ENCODE measurements at places on chromosomes 6 and 20.

DNA sequence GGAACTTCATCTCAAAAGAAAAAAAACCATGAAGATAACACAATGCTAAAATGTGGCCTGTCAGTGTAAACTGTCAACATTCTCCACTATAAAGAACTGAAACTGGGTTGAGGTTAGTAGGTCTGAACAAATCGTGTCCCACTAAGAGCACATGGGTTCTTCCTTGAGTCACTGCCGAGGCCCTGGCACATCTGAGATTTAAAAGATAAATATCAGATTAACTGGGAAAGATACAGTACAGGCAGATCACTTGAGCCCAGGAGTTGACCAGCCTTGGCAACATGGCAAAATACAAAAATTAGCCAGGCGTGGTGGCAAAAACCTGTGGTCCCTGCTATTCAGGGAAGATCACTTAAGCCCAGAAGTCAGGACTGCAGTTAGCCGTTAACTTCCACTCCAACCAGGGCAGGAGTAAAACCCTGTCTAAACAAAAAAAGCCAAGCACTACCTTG is 5.6 kb downstream of the EEF1A1 start:
- no peak for DNase-seq

- no peak for DNase-seq
Measured at GRCh38 chr20:58352468-58352867, 36.6 kb upstream of the VAPB start.

GRCh38 chr20:44334306-44334705 is 2.5 kb upstream of the R3HDML start:
- no peak for DNase-seq

DNA sequence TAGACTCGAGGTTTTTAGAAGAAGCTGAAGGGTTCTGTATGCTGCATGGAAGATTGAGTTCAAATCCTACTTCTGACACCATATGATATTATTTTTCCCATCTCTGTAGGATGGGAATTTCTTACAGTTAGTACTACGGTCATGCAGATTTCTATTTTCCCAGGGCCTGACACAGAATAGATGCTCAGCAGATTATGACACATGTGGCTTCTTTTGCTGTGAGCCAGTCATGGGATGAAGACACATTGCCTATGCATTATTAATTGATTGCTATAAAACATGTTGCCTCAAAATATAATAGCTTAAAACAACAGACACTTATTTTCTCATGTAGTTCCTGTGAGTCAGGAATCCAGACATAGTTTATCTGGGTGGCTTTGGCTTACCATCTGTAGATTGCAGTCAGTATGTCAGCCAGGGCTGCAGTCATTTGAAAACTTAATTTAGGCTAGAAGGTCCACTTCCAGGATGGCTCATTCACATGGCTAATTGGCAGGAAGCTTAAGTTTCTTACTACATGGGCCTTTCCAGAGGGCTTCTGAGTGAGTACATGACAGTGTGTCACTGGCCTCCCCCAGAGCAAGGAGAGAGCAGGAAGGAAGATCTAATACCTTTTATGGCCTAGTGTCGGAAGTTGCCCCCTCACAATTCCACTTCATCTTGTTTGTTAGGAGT is 29.5 kb downstream of the TOP1 start:
- no peak for DNase-seq

GRCh38 chr6:25942561-25943147 is 12.2 kb upstream of the SLC17A2 start:
- no peak for DNase-seq

- no peak for DNase-seq
Measured at GRCh38 chr20:41299899-41300298, 17.6 kb downstream of the ZHX3 start.

- no peak for DNase-seq
Measured at GRCh38 chr6:156731396-156731795, 45.8 kb upstream of the ARID1B start.

- no peak for DNase-seq
Measured at GRCh38 chr20:57433657-57434389, 42.6 kb downstream of the RBM38 start.

DNA sequence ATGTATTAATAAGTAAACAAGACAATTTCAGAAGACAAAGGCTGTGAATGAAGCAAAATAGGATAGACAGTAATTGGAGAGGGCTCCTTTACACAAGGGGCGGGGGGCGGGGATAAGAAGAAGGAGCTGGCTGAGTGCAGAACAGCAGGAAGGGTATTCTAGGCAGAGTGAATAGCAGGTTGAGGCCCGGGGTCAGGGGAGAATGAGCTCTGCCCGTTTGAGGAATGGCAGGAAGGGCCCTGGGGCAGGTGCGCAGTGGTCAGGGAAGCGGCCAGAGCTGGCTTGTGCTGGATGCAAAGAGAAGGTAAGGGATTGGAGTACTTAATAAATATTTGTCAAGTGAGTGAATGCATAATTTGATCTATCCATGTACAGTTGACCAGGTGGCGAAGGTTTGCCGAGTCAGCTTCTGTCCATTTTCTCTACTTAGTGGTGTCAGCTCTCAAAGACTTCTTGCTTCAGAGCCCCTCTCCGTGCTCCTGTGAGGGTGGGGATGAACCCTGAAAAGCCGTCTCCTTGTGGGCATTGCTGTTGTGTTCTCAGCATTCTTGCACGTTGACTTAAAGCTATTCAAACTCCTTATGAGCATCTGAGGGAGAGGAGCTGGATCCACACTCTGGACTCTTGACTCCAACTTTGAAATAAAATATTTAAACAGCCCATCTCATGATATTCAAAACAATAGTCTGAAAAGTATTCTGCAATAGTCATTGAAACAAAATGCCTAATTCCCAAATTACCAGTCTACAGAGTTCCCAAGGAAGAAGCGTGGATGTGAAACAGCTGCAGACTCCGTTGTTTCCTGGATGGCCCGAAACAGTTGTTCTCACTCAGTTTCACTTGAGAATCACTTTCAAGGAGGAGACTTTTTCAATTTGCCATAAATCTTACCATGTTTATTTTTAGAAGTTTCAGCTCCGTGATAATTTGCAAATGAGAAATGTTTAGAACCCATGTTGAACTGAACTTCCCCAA is 105.1 kb downstream of the EDN3 start:
- no peak for DNase-seq

- no peak for DNase-seq
Measured at GRCh38 chr6:167668754-167669552, 157.8 kb upstream of the AFDN start.

DNA sequence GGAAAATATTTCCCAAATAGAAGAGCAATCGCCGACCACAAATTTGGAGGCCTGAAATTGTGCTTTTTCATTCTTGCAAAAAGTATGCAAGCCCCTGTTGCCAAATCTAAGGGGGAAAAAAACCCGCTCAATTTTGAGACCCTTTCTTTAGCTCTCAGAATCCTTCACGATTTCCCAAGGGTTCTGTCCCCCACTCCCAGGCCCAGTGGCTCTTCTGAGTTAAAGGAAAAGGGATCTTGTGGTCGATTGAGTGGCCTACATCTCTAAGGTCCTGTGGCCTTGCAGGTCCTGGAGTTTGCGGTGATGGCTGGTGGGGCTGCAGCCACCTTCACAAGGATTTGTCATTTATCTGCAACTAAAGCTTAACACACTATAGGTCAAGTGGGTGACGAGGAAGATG is 1.8 kb downstream of the PAX1 start:
- DNase-seq = no peak

- DNase-seq = no peak
Measured at GRCh38 chr20:43983904-43984361, 69.3 kb downstream of the TOX2 start.

DNA sequence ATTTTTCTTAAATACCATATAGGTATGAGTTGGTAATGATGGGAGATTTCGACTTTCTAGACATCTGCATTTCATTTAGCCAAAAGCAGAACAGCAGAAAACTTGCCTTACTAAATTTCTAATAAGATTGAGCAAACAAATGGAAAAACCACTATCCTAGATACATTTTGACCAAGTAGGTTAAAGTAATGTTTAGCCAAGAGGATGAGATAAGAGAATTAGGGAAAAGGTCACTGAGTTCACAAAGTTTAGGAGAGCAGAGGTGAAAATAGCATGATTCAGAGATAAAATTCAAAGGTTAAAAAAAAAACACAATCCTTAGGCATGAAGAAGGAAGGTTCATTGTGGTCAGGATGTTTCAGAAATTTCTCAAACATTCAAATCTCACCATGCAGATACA is 450.3 kb downstream of the CD83 start:
- DNase-seq = no peak

DNA sequence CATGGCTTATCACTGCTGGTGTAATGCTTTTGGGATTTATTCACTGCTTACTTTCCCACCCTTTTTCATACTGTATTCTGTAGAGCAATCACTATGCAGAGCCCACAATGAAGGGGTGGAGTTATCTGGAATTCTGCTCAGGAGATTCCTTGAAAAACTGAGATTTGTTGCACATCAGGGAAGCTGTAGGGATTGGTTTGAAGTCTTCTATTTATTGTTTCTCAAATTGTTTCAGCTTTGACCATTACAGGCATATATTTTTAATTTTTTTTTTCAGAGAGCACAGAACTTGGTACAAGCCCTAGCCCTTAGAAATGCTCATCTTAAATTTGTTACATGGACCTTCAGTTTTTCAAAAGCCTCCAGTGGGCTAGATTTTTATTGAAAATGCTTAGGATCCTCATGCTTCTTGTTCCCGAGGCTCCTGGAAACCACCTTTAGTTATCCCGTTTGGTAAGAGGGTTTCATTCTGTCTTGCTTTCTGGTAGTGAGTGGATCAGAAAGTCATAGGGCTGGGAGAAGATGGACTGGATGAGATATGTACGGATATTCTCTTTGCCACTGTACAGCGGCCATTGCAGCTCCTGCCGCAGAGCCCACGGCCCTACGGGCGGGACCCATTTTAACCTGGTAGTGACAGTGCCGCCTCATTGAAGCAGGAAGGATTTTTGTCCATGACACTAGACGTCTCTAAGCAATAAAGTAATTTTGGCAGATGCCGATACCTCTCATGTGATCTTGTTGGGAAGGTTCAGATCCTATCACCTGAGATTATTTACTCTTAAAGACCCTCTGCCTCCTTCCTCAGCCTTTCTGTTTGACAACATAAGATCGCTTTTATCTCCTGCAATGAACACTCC is 45.3 kb upstream of the ZNF184 start:
- DNase-seq = no peak

- no peak for DNase-seq
Measured at GRCh38 chr6:129567374-129567773, 142.6 kb downstream of the ARHGAP18 start.

- no peak for DNase-seq
Measured at GRCh38 chr6:64985726-64986125, 721.3 kb downstream of the EYS start.

DNA sequence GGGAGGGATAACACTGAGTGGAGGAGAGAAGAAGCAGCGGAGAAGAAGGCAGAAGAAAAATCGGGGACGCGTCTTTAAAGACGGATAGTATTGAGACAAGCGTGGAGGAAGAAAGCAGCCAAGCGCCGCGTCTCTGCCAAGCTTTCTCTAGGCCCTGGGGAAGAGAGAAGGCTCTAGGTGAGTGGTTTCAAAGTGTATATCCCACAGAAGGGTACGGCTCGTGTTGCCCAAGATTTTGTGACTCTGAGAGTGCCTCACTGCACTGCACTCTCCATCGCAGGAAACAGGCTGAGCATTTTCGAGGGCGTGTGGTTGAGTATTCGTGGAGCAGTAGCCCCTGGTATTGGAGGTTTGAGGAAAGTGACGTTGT is 185.4 kb downstream of the TRIM27 start:
- no peak for DNase-seq

- no peak for DNase-seq
Measured at GRCh38 chr20:62424249-62425107, 2.9 kb downstream of the RBBP8NL start.

DNA sequence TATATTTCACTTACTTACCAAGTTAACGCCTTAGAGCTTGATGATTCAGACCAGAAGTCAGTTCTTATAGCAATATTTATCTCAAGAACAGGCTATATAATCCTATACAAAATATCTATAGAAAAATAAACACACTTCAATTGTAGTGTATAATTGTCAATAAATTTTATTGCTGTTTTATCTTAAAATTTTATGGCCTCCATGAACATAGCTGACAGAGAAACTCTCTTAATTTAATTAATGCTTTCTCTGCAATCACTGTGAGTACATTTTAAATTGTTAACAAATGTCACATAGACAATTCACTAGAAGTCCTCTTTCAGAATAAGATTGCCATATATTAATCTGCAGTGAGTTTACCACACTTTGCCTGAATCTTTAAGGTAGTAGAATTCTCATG is 178.6 kb downstream of the RFPL4B start:
- DNase-seq = no peak

GRCh38 chr6:42029062-42029685 is 21.1 kb upstream of the TAF8 start:
- DNase-seq = no peak

DNA sequence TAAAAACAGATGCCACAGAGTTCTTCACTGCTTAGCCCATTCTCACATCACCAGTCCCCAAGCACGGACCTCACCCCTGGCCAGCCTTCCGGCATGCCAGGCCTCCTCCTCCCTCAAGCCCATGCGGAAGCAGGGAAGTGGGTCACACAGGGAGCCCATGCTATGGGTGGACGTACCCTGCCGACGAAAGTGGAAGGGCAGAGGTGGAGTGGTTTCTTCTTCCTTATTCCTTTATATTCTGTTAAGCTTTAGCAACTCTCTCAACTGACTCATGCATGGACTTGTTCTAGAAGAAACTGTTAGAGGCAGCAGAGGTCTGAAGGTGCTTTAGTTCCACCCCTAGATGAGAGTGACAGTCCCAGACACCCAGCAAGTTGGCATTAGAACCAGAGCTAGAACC is 118.6 kb downstream of the LY86 start:
- no peak for DNase-seq

DNA sequence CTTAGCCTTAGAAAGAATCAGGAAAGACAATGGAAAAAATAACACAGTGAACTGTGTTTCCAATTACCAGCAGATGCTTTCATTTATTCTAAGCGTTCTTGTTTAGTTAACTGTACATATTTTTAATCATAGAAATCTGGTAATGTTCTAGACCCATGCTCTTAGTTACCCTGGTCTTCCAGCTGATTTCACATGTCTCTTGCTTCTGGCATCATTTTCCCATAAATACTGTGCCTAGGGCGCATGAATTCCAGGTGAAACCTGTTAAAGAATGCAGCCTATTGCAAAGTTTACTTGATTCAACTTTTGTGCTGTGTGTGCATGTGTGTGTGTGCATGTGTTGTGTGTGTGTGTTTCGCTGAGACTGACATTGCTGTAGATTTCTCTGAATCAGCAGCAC is 178.6 kb downstream of the PDE7B start:
- DNase-seq = no peak

DNA sequence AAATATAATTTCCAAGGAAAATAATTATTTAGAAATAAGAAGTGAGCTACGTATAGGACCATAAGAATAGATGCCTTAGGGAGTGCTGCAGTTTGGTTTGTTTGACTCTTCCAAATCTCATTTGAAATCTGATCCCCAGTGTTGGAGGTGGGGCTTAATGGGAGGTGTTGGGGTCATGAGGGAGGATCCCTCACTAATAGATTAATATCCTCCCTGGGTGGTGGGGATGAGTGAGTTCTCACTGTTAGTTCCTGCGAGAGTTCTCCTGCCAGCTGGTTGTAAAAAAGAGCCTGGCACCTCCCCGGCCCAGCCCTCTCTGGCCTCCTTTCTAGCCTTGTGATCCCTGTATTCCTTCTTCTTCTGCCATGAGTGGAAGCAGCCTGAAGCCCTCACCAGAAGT is 69.3 kb downstream of the RCAN2 start:
- DNase-seq = no peak
